PC-3 (cell line): ENCODE measurements at places on chromosomes 5 and 9.

DNA sequence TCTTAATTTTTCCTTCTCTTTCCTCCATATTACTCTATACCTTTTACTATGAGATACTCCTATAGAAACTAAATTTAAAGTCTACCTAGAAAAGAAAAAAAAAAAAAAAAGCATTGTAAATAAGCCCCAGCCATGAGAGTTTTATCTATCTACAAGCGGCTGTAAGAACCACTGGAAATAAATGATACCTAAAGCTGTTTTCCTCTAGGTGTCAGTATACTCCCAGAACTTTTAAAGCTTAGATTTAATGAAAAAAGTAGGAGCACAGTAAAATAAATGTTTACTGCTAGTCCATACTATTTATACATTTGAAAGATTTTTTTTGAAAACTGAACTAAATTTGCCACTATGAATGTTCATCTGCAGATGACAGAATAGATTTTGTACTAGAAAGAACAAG, 26.2 kb downstream of the TYRP1 start:
- peak; percentile 45 for DNase-seq

- DNase-seq = no peak
Measured at GRCh38 chr5:171739271-171739670, 46.3 kb upstream of the SMIM23 start.

DNA sequence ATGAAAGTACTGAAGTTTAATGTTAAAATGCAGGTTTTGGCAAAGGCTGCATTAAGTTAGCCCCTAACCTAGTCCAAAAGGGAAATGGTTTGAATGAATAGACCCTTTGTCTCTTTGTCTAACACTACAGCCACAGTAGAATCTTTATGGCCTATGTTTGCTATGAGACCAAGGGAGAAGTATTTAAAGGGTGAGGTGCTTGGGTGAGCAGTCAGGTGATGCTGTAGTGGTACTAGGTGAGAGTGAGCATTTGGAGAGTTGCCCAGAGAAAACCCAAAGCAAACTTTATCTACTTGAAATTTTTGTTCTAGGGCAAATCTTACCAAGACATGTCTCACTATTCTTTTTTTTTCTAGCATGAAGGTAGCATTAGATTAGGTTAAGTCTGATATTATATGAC, 1961.4 kb upstream of the WWC1 start:
- no peak for DNase-seq

GRCh38 chr9:107711542-107711941, 222.0 kb upstream of the KLF4 start:
- peak; percentile 97 for DNase-seq

DNA sequence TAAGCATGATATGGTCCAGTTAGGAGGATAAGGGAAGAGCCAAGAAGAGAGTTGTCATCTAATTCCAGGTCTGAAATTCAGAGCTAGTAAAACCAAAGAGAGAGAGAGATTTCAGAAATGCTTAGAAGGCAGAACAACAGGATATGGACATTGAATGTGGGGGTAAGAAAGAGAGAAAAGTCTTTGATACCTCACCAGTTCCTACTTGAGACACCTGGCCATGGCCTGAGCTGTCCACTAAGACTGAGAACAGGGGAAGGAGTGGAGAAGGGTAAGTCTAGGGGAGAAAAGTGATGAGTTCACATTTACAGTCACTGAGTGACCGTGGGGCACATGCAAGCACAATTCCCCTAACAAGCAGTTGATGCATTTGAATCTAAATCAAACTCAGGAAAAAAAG, 35.5 kb downstream of the TIMD4 start:
- no peak for DNase-seq

DNA sequence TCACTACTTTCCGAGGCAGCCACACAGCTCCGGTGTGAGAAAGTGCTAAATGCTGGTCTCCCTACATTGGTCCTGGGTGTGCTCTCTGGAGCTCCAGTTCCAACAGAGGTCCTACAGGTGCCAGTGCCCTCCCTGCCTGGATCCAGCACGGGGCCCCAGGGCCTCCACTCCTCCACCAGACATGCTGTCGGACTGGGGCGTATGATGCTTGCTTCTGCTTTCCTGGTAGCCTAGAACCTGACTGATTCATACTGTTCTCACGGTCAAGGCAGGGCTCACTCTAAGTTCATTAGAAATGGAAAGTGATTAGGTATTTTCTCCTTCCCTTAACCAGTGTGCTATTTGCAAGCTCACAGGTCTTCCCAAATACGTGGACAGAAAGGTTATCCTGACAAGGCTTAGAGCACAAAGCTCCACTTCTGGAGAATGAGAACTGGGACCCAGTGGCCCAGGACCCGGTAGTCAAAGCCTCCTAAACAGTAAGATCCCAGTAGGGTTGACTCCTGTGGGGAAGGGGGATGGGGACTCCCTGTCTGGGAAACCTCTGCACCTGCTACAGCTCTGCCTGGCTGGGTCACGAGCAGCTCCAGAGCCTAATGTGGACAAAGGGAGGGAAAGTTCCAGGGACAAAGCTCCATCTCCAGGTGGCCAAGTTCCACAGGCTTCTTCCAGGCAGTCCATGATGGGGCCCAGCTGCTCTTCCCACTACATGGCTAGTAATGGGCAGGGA, 98.1 kb downstream of the PAX5 start:
- no peak for DNase-seq

DNA sequence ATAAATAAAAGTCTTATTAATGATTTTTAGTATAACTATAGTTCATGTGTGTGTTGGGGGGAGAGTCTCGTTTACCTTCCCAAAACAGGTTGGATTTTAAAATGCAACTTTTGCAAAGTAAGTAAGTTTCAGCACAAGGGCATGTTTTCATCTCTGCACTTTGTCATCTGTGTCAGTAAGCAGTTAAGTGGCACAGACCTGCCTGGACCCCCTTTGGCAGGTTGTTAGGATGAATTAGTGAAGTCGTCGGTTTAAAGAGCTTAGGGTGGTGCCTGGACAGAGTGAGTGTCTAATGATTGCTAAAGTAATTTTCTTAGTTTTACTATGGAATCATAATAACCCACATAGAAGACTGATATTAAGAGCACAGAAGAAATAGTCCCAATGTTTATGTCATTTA, 74.9 kb downstream of the TRIO start:
- DNase-seq = no peak

GRCh38 chr5:93423300-93423699, 157.7 kb downstream of the NR2F1-AS1 start:
- no peak for DNase-seq

GRCh38 chr5:68287631-68287975, 72.0 kb downstream of the PIK3R1 start:
- no peak for DNase-seq

DNA sequence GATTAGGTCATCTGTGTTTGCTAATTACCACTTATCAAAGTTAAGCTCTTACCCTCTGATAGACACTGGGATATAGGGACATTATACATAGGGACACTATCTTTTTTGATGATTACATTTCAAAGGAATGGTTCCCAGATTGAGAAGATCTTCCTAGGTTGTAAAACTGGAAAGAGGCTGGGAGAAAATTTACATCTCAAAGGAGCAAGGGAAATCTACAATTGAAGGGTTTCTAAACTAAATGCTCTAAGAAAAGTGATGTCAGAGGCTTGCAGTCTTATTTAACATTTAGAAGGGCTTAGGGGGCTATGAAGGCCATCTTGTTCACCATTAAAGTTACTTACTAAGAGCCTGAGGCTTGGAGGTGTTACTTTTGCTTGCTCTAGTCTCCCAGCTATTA, 242.8 kb downstream of the PRR16 start:
- DNase-seq = no peak

- no peak for DNase-seq
Measured at GRCh38 chr5:135894276-135894675, 1.4 kb downstream of the IL9 start.

DNA sequence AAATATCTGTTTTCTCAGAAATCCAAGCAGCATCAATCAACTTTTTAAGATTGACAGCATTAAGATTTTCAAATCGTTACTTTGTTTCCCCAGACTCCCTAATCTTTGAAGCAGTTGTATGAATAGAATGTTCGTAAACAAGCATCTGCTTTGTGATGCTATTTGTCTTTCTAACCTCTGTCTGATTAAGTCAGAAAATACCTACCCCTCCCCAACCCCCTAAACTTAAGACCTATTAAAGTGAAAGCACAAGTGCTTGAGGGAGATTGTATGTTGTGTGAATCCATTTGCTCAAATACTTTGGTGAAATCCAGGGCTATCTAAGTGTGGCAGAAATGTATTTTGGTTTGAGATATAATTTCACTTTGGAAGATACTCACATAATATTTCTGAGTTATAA, 47.9 kb upstream of the C5orf47 start:
- DNase-seq = no peak

GRCh38 chr9:93713716-93714115, 137.3 kb downstream of the PHF2 start:
- no peak for DNase-seq

- DNase-seq = no peak
Measured at GRCh38 chr9:124353811-124354274, 61.4 kb downstream of the PSMB7 start.

- DNase-seq = peak; percentile 57
Measured at GRCh38 chr9:107462691-107463090, 26.9 kb downstream of the KLF4 start.

GRCh38 chr5:89722538-89722937, 687.0 kb downstream of the CETN3 start:
- no peak for DNase-seq

DNA sequence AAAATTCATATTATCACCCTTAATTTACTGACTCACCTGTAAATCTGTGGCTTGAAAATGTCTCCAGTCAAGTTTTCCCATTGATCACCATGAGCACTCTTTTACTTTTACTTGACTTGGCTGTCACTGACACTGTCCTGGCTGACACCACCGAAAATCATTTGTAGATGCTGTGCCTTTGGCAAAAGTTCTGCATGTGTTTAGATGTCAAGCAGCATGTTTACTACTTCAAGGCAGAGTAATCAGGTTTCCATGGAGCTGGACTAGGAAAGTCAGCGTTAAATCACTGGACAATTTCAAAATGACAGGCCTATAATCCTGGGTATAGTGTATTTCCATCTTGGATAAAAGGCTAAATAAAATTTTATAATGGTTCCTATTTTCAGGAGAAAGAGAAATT, 1530.6 kb upstream of the CDH6 start:
- DNase-seq = no peak

GRCh38 chr5:67815455-67816391, 399.8 kb upstream of the PIK3R1 start:
- peak; percentile 1 for DNase-seq
